ENCODE measurements at places on chromosomes 12 and 14.

DNA sequence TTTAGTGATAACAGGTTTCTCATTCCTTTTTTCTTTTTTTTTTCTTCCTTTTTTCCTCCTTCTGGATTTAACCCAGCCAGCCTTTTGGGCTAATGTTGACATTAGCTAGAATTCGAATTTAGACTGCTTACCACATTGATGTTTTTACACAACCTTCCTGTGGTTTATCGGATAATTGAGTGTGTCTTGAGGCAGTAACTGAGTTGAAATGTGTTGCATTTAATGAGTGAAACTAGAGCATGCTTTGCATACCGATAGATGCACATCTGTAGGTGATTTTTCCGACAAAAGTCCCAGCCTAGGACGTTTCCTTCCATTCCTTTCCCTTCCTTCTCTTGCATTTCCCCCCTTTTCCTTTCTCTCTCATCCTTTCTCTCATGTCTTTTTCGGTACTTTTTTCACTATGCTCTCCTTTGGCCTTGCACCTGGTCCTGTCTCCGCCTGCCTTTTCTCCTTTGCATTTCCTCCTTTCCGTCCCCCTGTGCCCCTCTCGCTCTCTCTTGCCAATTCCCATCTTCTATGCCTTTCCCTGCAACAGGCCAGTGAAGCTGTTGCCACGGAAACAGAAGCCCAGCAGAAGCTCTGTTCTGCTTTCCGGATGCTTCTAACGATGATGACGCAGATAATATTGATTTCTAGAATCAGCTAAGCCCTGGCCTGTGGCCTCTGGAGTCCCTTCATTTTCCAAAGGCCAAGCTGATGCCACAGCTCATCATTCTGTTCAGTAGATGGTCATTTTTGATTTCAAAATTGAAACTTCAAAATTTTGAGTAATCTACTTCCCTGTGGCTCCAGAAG lies 76.1 kb downstream of the SLC25A47 start:
- DNase-seq: no peak

DNA sequence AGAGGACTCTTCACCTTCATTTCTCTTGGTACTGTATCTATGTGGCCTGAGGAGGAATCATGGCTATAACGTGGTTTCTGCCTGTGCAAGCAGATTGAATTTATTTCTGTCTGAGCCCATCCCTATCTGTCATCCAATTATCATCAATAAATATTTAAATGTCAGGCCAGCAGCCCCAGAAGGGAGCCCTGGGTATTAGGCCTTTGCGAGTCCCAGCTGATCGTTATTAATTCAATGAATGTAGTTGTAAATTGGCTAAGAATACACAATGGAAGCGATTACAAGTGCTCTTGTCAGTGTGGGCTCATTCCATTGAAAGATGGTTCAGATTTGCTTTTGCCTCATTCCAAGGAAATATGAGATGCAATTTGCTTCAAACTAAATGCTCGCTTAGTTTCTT lies 142.0 kb downstream of the KTN1 start:
- DNase-seq: no peak

DNA sequence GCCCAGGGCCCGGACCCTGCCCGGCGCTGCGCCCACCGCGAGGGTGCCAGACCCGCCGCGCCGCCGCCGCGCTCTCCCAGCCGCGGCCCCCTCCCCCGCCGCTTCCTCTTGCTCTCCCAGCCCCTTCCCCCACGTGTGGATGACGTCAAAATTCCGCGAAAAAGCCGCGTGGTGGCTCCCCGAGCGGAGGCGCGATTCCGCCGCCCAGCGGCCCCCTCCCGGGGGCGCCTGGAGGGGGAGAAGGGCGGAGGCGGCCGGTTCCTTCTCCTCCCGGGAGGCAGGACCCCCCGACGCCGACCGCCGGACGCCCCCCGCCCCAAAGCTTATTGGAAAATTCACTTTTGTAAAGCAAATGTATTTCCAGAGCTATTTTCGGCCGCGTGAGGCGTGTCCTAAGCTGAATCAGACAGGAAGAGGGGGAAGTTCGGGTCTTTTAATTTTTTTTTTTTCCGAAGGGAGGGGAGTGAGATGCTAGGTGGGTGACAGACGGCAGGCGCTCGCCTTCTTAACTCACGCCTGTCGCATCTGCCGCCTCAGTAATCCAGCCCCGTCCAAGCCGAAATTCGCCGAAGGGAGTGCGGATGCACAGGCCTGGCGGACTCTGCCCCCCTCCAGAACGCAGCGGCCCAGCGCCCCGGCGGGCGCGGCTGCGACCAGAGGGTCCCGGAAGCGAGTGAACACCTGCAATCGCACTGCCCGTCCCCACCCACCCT lies 4.1 kb upstream of the CCND2 start:
- peak; percentile 82 for DNase-seq

DNA sequence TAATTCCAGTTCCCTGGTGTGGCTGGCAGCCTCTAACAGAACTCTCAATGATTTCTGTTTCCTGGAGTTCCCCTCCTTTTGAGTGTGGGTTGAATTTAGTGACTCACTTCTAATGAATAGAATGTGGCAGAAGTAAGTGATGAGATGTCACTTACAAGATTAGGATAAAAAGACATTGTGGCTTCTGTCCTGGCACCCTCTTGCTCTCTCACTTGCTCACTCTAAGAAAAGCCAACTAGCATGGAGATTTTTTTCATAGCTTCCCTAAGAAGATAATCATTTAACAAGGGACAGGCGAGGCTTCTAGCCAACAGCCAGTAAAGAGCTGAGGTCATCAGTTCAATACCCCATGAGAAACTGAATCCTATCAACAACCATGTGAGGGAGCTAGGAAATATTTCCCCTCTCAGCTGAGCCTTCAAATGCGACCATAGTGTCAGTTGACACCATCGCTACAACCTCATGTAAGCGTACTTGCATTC lies 156.7 kb downstream of the TMTC3 start:
- no peak for DNase-seq

DNA sequence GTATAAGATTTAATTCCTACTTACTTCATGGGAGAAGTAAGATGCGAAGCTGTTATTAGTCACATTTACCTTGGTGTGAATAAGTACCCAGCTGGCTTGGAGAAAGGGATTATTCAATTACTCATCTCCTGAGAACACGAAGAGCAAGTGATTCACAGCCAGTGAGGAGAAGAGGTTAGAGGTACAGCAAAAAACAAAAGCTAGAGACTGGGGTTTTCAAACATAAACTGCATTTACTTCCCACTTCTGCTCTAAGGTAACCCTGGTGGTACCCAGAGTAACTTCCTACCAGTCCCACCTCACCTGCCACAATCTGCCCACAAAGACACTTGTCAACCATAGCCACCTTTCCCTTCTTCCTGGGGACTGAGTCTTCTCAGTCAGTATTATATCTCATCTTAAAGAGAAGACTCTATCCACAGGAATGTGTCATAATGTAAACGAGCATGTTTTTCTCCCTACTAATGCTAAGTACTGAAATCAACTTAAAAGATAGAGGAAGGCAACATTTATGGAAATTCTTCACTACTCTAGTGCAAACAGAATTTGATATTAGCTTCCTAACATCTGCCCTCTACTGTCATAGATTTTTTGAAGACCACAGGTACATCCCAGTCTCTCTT lies 6.0 kb upstream of the IL22 start:
- no peak for DNase-seq

DNA sequence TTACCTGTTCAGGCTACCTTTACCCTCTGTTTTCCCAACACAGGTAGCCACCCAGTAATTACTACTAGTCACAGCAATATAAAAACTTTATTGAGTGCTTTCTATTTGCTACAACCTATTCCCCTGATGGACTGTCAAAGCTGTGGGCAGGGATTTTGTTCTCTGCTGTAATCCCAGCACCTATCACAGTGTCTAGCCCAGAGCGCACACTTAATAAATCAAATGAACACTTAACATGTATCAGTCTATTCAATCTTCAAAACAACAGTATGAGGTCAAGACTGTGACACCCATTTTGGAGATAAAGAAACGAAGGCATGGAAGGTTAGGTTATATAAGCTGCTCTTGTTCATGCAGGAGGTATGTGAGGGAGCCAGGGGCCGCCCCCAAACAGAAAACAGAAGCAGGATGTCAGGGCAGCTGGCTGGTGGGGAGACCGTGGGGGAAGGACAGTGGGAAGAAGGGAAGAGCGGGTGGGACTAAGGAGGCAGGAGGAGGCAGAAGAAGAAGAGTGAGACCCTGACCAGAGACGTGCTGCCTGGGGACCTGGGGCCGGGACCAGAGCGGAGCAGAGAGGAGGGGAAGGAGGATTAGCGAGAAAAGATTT lies 1.7 kb downstream of the TNFRSF1A start:
- DNase-seq: no peak

DNA sequence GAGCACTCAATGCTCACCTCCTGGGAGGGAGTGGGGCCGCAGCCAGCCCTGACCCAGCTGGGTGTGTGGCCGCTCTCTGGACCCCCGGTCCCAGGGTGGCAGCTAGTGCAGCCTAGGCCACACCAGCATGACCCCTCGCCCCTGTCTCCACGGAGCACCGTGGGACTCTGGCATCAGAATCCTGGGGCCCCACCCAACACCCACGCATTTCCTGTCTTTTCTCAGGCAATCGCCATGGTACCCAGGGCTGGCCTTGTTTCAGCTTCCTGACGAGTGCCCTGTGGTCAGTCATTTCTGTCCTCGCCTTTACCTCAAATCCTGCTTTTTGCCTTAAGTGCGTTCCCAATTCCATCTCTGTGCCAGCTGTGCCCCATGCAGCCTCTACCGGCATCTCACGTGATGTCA lies 15.9 kb downstream of the PACS2 start:
- no peak for DNase-seq

DNA sequence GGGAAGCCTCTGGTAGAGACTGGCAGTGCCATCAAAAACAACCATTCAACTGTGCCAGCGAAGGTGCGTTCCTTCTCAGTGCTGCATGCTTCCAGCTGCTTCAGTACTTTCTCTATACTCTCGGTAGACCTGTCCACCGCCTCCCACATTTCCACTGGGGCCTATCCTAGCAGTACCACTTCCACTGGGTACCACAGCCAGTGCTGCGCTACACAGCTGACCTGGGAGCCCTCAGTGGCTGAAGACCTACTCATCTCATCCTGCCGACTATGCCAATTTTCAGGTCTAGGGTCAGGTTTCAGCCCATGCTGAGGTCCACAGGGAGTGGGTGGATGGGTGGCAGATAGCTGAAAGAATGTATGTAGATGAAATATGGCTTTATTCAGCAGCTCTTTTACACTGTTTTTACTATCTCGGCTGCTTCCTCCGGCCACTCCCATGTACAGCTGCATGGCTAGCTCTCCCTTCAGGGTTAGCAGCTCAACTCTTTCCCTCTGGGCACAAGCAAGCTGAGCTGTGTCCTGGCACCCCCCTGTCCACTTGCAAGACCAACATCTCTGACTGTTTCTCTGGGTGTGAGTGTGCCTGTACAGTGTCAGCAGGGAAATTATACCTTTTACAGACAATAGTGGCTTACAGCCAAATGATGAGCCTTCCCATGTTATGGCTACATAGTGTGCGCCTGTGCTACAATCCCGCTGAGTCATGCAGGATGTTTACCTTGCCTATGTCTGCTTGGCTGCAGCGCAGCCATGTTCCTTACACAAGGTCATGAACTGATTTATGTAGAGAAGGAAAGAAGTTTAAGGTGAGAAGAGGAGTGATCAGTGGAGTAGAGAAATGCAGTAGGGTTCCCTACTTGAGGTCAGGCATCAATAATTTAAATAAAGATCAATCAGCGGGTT lies 125.7 kb upstream of the DDHD1 start:
- DNase-seq: no peak

GRCh38 chr12:779745-780734 lies 27.7 kb downstream of the WNK1 start:
- DNase-seq: no peak

DNA sequence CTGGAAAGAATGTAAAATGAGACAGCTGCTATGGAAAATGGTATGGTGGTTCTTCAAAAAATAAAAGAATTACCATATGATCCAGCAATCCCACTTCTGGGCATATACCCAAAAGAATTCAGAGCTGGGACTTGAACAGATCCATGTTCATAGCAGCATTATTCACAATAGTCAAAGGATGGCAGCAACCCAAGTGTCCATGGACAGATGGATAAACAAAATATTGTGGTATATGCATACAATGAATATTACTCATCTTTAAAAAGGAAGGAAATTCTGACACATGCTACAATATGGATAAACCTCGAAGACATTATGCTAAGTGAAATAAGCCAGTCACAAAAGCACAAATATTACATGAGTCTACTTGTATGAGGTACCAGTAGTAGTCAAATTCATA lies 9.1 kb downstream of the RAB2B start:
- no peak for DNase-seq

GRCh38 chr14:76848879-76849278 lies 22.7 kb downstream of the LRRC74A start:
- no peak for DNase-seq

GRCh38 chr14:29108908-29109307 lies 342.3 kb downstream of the FOXG1 start:
- no peak for DNase-seq

GRCh38 chr12:4120316-4120917 lies 153.1 kb upstream of the CCND2 start:
- DNase-seq: no peak

DNA sequence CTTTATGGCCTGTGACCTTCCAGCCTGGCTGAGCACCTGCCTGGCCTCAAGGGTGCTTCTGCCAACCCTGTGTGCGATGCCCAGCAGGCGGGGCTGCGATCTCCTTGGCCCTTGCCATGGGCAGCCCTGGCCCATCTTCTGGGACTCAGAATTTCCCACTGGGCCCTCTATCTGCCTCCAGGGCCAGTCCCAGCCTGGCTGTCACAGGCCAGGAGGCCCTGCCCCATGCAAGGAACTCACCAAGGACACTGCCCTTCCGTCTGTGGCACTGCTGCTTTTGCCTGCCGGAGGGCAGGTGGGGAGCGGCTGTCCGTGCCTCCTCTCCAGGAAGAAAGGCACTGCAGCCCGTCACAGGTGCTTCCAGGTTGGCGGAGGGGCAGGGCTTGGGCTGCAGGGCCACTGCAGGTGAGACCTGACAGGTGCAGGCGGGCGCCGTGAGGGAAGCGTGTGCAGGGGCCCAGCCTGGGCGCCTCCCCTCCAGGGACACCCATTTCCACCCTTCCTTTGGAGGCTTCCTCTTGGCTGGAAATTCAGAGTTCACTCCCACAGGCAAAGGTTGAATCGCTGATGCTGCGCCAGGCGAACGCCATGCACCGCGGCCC lies 177.8 kb downstream of the KIF26A start:
- DNase-seq: no peak

GRCh38 chr14:73842851-73843250 lies 8.8 kb upstream of the PTGR2 start:
- DNase-seq: no peak

DNA sequence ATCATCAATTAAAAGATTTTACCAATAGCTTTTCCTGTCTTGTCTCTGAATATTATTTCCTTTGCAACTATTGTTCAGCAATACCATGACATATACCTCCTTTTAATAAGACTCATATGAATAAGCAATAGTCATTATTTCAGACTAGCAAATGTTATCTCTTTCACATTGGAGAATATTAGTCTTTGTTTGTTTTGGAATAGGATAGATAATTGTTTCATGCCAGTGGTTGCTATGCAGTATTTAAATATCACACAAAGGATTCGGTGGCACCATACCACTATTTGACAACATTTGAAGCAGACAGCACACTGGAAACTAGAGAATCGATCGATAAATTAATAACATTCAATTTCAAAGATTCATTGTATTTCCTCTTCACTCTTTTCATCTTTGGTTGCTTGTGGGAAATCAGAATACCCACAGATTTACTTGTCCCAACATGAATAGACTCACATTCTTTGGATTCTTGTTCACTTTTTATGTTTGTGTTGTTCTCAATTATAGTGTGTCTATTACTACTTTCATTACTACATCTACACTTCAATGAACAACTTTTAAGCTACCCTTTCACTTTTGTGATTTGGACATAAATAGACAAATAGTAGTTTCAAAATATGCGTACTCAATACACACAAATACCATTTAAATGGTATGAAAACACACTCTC lies 42.7 kb upstream of the TBPL2 start:
- DNase-seq: no peak
